ENCODE measurements at places on chromosomes 2 and 18. TPM values are rescaled to one million over a fixed set of nuclear protein-coding genes. Genes with fewer than 3 reads are reported as not detected.

Gene RALBP1
- total RNA-seq, result 57.8 TPM

Gene HK2
- total RNA-seq, result 42.6 TPM

Gene EFR3B
- 0.76 TPM for total RNA-seq

Gene ASB18
- total RNA-seq, result not detected

Gene XRCC5
- 534 TPM for total RNA-seq

Gene TMEM178A
- total RNA-seq, result 0.21 TPM

Gene CYP27A1
- 1.2 TPM for total RNA-seq

Gene SPC25
- total RNA-seq, result 64.3 TPM

Gene SP5
- total RNA-seq, result not detected

Gene ERICH2
- total RNA-seq, result not detected

Gene CPO
- total RNA-seq, result not detected
